Psoas muscle (tissue), 8 donors: ENCODE measurements at places on chromosomes 1 and 21. TPM values are rescaled to one million over a fixed set of nuclear protein-coding genes. Genes with fewer than 3 reads are reported as not detected.

MCOLN2 gene
- polyA plus RNA-seq: 0.03 TPM

GNG4 gene
- 0.41 TPM for polyA plus RNA-seq

FCRL2 gene
- 0.03 TPM for polyA plus RNA-seq

ITLN1 gene
- 0.09 TPM for polyA plus RNA-seq

LINGO4 gene
- 4.6 TPM for polyA plus RNA-seq

UBXN10 gene
- 0.04 TPM for polyA plus RNA-seq

THEMIS2 gene
- polyA plus RNA-seq: 6.1 TPM

LCK gene
- polyA plus RNA-seq: 0.26 TPM

SPRR2B gene
- not detected for polyA plus RNA-seq

SIK1 gene
- 1.7 TPM for polyA plus RNA-seq

OR2AK2 gene
- polyA plus RNA-seq: not detected

ETNK2 gene
- 0.62 TPM for polyA plus RNA-seq

NBPF4 gene
- polyA plus RNA-seq: not detected

NOS1AP gene
- 0.10 TPM for polyA plus RNA-seq

KLHDC7A gene
- not detected for polyA plus RNA-seq

FMN2 gene
- polyA plus RNA-seq: 0.32 TPM

ITLN2 gene
- polyA plus RNA-seq: not detected

L1TD1 gene
- polyA plus RNA-seq: 0.01 TPM

FCGR3A gene
- 2.1 TPM for polyA plus RNA-seq

LYPD8 gene
- polyA plus RNA-seq: not detected

INSRR gene
- not detected for polyA plus RNA-seq

CSMD2 gene
- 0.10 TPM for polyA plus RNA-seq

BSND gene
- polyA plus RNA-seq: not detected

MIXL1 gene
- polyA plus RNA-seq: not detected

TFF3 gene
- 3.3 TPM for polyA plus RNA-seq

DNM3 gene
- 0.31 TPM for polyA plus RNA-seq

ORC1 gene
- polyA plus RNA-seq: 0.17 TPM

CHD5 gene
- polyA plus RNA-seq: 0.38 TPM

ACBD6 gene
- polyA plus RNA-seq: 19.1 TPM

FABP3 gene
- 1,537 TPM for polyA plus RNA-seq

OR2T6 gene
- polyA plus RNA-seq: not detected

KCNE2 gene
- 0.12 TPM for polyA plus RNA-seq
